ENCODE measurements at places on chromosomes 11 and 22.

- no peak for DNase-seq
These were observed 37.3 kb upstream of the TEAD1 start for GRCh38 chr11:12636871-12637410.

DNA sequence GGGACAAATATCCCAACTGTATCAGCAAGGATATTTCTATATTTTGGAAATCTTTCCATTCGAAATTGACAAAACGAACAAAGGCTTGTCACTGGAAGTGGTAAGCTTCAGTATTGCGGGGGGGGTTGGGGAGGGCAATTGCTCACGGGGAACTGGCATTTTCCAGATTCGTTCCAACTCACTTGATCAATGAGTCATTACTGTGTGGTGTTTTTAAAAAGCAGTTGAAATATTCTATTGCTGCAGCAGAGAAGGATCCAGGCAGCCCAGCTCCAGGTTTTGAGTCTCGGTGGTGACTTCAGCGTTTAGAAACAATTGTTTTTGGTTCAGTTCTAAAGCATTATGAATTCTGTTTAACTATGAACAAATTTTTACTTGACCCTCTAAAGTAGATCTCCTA lies 33.8 kb upstream of the FBLN1 start:
- peak; percentile 29 for DNase-seq

DNA sequence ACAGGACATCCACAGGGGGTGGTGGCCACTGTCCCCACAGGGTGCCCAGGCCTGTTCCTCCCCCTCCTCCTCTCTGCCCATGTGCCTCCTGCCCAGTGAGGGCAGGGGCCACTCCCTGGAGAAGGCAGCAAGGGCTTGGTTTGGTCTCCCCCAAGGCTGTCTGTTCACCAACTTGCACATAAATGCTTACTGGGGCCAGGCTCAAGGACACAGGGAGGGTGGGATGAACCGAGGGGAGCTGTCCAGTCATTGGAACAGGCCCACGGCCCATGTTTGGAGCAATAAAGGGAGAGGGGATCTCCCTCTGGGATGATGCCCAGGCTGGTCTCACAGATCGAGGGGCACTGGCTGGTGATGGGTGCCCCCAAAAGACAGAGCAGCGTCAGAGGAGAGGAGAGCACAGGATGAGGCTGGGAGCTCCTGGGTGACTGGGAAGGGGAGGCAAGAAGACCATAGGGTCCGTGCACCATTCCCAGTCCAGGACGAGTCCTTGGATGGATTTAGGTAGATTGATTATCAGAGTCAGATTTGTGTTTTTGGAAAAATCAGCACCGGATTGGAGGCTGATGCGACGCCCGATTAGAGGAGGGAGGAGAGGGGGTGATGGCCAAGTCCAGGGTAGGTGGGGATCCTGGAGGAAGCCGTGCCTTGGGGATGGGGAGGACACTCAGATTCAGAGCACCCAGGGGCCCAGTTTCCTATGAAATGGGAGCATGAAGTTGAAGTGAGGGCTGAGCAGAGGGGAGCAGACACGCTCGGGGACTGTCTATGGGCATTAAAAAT lies 1.1 kb downstream of the IGLL5 start:
- no peak for DNase-seq

DNA sequence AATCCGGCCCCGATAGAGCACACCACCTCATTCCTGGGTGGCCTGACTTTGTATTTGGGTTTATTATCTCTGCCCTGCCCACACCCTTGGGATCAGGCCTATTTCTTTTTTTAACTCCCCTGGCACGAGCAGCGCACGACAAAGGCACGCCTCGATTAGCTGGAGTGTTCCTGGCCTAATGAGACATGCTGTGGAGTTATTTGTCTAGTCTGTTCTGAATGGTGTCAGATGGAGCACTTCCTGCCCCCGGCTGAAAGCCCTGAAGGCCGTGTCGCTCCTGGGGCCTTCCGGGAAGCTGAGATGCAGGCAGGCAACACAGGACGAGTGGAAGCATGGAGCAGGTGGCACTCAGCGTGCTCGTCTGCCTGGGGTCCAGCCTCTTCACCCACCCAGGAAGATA lies 47.1 kb downstream of the LARGE1 start:
- no peak for DNase-seq

DNA sequence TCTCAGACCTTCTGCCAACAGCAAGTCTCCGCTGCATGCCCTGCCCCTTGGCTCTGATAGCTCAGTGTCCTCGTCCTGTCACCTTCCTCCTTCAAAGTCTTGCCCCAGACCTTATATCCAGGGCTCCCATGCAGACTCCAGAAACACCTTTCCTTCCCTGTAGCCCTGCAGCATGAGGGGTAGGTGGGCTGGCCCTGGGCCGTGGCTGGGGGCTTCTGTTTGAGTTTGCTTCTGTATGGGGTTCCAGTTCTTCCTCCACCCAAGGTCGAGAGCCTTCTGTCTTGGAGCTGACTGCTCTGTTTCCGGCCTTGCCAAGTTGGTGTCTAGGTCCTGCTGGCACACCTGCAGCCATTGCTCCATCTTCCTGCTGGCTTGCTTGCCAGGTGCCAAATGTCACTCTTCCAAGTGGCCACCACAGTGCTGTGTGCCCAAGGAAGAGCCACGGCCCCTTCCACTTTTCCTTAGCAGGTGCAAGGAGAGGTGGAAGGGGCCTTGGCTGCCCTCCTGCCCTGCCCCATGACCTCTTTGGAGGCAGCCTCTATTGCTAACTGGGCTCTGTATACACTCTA lies 74.8 kb upstream of the NECTIN1 start:
- no peak for DNase-seq

GRCh38 chr11:3837793-3838192 lies 3.0 kb downstream of the RHOG start:
- no peak for DNase-seq
